Mucosa of descending colon (tissue), 3 donors: ENCODE measurements at places on chromosomes 5 and 9. TPM values are rescaled to one million over a fixed set of nuclear protein-coding genes. Genes with fewer than 3 reads are reported as not detected.

TEX48 gene
- total RNA-seq = not detected

GABRB2 gene
- 2.1 TPM for total RNA-seq

TMEM215 gene
- 0.09 TPM for total RNA-seq

RMI1 gene
- total RNA-seq = 7.0 TPM

KCNV2 gene
- total RNA-seq = not detected

SLC4A9 gene
- total RNA-seq = not detected

ZNF454 gene
- 1.5 TPM for total RNA-seq

FCN2 gene
- total RNA-seq = not detected

SLC36A2 gene
- not detected for total RNA-seq

EPB41L4A gene
- total RNA-seq = 11.8 TPM

SPINK4 gene
- 13.2 TPM for total RNA-seq

RNF224 gene
- not detected for total RNA-seq

LRRC19 gene
- total RNA-seq = 45.1 TPM

CARD6 gene
- 1.7 TPM for total RNA-seq

PCDHGC4 gene
- total RNA-seq = 0.75 TPM

CFAP157 gene
- not detected for total RNA-seq

SPAAR gene
- total RNA-seq = 2.9 TPM

F2RL1 gene
- total RNA-seq = 58.1 TPM

ZNF366 gene
- 0.96 TPM for total RNA-seq

DDX4 gene
- total RNA-seq = not detected

COL27A1 gene
- 4.0 TPM for total RNA-seq

LECT2 gene
- total RNA-seq = not detected

WDR38 gene
- total RNA-seq = not detected

MYO10 gene
- 87.8 TPM for total RNA-seq

PDZD2 gene
- 2.1 TPM for total RNA-seq

UGT3A1 gene
- total RNA-seq = not detected

TAF1L gene
- total RNA-seq = not detected

PTGS1 gene
- 8.8 TPM for total RNA-seq

FOXI1 gene
- total RNA-seq = 0.80 TPM

SPATA6L gene
- total RNA-seq = 4.5 TPM

RARS1 gene
- 56.8 TPM for total RNA-seq
